ENCODE measurements at places on chromosomes 3 and 15.
A peak's percentile ranks its signal among the peaks of the same experiment; 100 is the strongest.

DNA sequence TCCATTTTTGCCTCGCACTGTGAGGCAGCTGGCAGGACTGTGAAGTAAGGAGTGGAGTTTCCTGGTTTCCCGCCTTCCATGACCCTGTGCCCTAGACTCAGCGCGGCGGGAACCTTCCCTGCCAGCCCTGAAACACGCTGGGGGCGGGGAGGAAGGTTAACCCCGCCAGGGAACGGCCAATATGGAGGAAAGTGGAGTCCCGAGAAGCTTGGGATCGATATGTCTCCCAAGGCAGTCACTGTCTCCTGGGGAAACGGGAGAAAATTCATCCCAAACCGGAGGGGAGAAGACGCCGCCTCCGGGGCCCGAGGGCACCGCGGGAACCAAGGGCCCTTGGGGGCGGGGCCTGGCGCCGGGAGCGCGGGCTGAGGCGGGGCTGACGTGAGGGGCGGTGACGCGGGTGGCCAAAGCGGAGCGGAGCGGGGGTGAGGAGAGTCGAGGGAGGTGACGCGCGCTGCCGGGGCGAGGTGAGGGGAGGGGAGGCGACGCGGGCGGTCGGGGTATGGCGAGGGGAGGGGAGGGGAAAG is at the start of gene HMCES:
Gene HMCES, plus strand, starts transcription at position 432 of the 527 bp plus-strand sequence. CDS start 863 bp downstream, outside the sequence.
- DNase-seq: peak; percentile 96

DNA sequence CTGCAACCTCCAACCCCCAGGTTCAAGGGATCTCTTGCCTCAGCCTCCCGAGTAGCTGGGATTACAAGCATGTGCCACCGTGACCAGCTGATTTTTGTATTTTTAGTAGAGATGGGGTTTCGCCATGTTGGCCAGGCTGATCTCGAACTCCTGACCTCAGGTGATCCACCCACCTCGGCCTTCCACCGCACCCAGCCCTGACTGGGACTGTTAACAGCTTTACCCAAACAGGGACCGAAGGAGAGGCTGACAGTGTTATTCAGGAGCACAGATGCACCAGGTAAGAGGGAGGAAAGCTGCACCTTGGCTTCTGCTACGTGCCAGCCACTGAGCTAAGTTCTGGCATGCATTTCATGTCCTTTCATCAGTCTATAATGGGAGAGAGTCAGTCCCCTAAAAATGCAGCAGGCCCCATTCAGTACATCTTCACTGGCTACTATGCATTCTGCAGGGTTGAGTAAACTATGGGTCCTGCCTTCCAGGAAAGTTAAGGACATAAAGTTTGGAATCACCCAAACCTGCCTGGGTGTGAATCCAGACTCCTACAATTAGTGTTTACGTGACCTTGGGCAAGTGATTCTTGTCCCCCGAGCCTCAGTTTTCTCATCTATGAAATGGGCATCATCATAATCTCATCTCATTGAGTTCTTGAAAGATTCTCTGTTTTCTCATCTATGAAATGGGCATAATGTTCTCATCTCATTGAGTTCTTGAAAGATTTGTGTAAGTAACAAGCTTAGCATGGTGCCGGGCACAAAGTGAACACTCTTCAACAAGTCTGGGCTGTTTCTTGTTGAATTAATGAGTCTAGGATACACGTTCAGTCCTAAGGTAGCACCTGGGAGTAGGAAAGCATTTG is 82.2 kb downstream of the CPN2 start:
- no peak for DNase-seq

GRCh38 chr15:50996641-50997040 is 88.2 kb downstream of the AP4E1 start:
- peak; percentile 89 for DNase-seq

GRCh38 chr3:55532806-55533205 is 45.7 kb upstream of the WNT5A start:
- DNase-seq: no peak
